Osteocyte (in vitro differentiated cells): ENCODE measurements at places on chromosomes 4 and X.

DNA sequence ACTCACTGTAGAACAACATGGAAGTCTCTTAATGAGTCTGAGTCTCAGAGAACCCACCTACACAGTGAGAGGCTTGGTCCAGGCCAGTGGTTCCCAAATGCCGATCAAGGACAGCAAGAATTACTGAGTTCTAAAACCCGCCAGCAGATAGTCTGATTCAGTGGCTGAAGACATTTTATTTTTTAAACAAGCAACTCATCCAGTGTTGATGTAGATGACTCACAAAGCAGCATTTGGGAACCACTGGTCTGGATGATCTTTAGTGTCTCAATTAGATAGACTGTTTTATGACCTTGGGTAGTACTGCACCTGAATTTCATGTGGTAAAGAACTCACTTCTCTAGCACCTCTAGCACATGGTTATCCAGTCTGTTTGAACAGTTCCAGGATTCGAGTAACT is 193.6 kb downstream of the FBXW7 start:
- no peak for DNase-seq

DNA sequence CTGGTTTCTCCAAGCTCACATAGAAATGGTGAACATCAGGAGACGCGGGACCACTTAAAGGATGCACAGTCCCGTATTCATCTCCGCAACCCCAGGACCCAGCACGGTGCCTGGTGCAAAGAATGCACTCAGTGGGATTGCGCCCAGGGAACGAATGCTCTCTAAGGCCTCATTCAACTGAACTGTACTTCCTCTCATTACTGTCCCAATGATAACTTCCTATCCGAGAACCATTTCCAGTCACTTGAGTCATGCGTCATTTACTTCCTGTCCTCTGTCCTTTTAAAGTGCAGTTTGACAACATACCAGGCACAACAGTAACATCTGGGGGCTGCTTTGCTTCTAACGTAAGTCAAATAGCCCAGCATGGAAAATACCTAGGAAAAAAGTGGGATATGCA is 75.7 kb downstream of the RBM47 start:
- no peak for DNase-seq

GRCh38 chr4:169174247-169174646 is 96.5 kb downstream of the SH3RF1 start:
- no peak for DNase-seq

GRCh38 chr4:54547299-54548097 is 110.3 kb upstream of the KIT start:
- no peak for DNase-seq

DNA sequence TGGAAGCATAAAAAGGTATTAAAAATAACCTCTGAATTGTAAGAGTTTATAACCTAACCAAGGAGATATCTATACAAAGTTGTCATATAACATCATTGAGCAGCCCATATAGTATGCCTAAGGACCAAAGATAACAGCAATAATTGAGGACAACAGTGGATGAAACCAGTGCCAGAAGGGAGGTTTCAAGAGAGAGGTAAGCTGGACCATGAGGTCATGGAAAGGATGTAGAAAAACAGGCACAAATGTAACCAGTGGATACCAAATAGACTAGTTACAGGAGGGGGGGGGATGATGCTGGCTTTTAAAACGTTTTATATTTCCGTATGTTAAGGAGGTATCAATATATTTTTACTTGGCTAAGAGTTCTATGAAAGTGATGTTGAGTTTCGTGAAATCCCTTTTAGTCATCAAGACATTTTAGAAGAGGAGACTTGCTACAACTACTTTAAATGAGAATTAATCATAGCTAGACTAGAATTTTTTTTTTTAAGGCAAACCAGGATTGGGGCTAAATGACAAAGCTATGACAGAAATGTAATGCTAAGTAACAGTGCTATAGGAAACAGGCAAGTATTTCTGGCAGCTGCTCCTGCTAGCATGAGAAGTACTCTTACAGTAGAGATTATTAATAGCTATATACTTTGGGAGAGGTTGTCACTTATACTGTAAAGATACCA is 161.1 kb downstream of the FBXW7 start:
- DNase-seq, result no peak

DNA sequence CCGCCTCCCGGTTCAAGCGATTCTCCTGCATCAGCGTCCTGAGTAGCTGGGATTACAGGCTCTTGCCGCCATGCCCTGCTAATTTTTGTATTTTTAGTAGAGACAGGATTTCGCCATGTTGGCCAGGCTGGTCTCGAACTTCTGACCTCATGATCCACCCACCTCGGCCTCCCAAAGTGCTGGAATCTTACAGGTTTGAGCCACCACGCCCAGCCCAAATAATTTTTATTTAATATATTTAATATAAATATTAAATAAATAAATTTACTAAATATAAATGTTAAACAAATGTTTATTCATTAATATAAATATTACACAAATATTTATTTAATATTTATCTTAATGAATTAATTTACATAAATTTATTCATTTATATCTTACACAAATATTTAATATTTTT is 120.2 kb downstream of the SHOX start:
- DNase-seq, result no peak

DNA sequence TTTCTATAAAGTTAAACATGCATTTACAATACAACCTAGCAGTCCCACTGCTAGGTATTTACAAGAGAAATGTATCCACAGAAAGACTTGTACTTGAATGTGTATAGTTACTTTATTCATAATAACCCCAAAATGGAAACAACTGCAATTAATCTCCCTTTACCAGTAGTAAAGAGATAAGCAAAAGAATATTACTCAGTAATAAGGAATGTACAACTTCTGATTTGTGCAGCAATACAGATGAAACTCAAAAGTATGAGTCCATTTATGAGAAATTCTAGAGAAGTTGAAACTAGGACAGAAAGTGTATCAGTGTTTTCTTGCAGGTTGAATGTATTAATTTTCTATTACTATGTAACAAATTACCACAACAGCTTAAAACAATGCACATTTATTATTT is 15.2 kb downstream of the USP53 start:
- no peak for DNase-seq

- no peak for DNase-seq
Measured at GRCh38 chr4:89712141-89712540, 124.8 kb downstream of the SNCA start.

DNA sequence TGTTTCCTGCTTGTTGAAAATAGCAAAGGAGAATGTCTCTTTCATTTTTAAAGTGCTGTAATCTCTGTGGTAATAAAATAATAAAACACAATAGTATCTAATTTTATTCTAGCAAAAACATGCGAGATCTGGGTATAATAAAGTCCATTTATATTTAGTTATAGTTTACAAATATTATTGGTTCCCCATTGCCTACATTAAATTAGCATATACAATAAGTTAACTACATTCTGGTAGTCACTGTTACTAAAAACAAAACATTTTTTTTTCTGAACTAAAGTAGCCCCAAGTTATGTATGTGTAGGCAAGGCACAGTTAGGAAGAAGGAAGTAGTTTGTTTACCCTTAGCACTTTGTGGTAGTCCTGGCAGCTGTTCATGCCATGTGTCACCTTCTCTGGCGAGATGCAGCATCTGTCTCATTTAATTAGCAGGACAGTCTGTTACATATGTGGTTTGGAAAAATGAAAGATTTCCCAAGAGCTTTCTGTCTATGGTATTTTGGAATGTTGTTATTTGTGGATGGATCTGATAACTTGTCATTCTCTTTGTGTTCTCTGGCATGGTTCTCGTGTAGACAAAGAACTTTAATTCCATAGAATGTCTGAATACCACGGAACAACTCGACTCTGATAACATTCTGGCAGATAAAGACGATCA is 231.3 kb upstream of the PITX2 start:
- DNase-seq, result no peak

GRCh38 chr4:102878901-102879300 is 10.1 kb downstream of the CISD2 start:
- no peak for DNase-seq

GRCh38 chr4:176939445-176939844 is 146.7 kb upstream of the VEGFC start:
- DNase-seq, result no peak

DNA sequence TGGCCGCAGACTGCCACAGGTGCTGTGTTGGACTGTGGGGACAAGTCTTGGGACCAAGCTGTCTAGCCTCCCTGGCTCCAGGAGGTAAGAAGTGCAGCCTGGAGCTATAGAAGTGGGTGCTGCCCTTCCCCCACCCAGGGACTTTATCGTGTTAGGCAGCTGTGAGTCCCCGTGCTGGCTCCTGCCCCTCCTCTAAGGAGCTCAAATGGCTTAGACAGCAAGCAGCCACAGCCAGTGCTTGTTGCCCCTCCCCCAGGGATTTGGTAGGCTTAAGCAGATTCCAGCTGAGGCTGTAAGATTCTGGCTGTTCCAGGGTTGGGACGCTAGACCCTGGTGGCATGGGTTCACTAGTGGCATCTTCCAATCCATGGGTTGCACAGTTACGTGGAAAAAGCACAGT is 979.4 kb upstream of the PCDH10 start:
- no peak for DNase-seq

GRCh38 chr4:48681856-48682255 is 98.2 kb downstream of the FRYL start:
- DNase-seq, result no peak

DNA sequence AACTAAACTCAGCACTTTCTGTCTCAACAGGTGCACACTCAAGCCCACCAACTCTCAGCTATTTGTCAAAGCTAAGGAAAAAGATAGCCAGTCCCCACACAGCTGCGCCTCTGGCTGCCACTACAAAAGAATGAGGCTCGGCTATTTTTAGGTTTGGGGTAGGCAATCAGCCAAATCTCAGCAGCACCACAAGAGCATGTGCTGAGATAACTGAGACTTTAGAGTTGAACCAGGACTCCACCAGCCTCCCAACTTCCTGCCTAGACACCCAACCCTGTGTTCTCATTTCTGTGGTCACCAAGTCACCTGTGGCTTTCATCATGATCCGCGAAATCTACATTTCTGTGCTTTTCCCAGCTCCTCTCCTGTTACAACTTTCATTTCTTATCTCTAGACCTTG is 28.0 kb downstream of the DMD start:
- DNase-seq, result no peak

DNA sequence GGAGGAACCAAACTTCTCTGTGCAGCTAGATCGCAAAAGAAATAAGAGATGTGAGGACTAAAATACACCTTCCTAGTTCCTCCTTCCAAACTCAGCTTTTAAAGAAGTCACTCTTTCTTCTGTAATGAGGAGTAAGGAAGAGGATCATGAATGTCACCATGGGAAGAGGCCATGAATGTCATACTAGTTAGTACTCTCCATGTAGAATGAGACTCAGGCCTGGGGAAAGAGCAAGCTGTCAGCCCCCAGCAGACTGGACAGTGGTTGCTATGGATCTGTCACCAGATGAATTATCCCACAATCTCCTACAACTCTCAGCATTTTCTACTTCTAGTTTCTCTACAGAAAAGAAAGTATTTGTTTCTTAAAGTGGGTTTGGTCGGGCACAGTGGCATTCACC is 57.1 kb upstream of the PRDM8 start:
- DNase-seq, result no peak

GRCh38 chrX:134624046-134624430 is 34.2 kb downstream of the PLAC1 start:
- DNase-seq, result no peak

DNA sequence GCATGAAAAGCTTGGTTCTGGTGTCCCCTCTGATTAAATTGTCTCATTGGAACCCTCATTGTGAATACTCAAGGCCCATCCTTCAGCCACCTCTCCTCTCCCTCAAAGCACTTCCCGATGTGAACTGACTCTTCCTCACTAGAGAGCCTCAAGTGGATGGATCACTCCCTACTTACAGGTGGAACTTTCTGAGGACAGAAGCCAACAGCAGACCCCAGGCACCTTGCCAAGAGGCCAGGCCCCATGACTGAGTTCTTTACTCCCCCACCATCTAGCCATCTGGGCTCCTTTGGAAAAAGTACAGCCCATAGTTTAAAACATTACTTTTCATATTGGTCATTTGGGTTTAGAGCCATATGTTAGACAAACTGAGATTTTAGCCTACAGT is 224.1 kb downstream of the SHROOM3 start:
- DNase-seq, result no peak

GRCh38 chrX:78109458-78109857 is 5.4 kb downstream of the PGK1 start:
- DNase-seq, result no peak

GRCh38 chr4:176664964-176665363 is 127.8 kb downstream of the VEGFC start:
- DNase-seq, result no peak

GRCh38 chr4:16572161-16572560 is 326.3 kb downstream of the LDB2 start:
- no peak for DNase-seq

DNA sequence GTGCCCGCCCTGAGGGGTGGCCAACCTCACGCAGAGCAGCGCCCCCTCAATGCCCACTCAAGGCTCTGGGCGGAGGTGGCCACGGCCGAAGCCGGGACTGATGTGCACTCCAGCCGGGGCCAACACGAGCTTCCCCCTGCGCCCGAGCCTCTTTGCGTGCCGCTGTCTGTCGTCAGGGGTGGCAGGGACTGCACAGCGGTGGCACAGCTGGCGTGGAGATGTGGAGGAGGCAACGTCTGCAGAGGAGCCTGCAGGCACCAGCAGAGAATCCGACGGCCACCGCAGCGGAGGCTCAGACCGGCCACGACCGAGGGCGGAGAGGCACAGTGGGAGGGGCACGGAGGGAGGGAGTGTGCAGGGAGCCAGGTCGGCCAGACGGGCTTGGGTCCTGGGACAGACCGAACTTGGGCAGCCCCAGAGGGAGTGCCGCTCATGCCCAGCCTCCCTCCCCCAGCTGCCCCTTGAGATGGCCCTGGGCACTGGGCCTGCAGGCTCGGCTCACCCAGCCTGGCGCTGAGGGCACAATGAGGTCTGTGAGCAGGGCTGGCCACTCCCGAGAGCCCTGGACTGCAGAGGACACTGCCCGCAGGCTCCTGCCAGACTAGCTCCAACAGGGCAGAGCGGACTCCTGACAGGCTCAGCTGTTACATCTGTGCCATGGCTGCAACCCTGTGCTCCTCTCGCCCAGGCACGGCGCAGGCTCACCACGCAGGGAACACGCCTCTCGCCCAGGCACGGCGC is 46.5 kb upstream of the CPLX1 start:
- DNase-seq, result no peak

- no peak for DNase-seq
Measured at GRCh38 chr4:15498356-15498755, 28.7 kb downstream of the CC2D2A start.

DNA sequence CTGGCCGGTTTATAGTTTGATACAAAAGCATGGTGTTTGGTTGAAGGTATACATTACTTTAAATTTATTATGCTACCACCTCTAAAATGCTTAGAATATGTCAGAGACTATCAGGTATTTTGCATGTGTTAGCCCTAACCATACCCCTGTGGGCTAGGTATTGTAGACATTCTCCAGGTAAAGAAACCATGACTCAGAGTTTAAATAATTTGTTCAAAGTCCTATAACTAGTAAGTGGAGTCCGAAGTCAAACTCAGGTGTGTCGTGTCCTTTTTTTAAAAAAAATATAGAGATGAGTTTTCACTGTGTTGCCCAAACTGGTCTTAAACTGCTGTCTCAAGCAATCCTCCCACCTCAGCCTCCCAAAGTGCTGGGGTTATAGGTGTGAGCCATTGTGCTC is 12.4 kb downstream of the LAP3 start:
- DNase-seq, result no peak

GRCh38 chrX:135984791-135985156 is 461 bp upstream of the SLC9A6 start:
- no peak for DNase-seq

- no peak for DNase-seq
Measured at GRCh38 chr4:55358246-55358645, 12.2 kb downstream of the SRD5A3 start.

- no peak for DNase-seq
Measured at GRCh38 chr4:79232540-79232939, 93.3 kb downstream of the NAA11 start.

- DNase-seq, result no peak
Measured at GRCh38 chr4:26326791-26327190, 6.0 kb downstream of the RBPJ start.
